ENCODE measurements at places on chromosomes 3 and 15. TPM values are rescaled to one million over a fixed set of nuclear protein-coding genes. Genes with fewer than 3 reads are reported as not detected.

- no peak for DNase-seq
Observed at GRCh38 chr3:129501630-129502029, 26.8 kb upstream of the RHO start.

DNA sequence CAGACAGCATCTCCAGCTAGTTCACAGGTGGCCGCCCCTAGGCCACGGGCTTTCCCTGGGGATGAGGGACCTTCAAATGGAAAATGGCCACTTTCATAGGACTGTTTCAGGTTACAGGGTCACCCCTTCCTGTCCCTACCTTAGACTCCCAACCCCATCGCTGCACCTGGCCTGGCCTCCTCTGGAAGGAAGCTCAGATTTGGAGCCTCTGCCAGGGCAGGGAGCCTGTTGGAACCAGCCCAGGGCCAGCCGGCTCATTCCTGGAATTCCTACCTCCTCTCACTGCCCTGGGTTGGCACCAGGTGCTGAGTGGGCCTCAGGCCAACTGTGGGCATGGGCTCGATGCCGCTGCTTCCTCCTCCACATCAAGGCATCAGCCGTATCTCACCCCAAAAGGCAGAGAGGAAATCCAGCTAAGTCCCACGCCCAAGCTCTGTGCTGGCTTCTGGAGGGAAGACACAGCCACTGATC, 42.2 kb downstream of the KLHL25 start:
- no peak for DNase-seq

DNA sequence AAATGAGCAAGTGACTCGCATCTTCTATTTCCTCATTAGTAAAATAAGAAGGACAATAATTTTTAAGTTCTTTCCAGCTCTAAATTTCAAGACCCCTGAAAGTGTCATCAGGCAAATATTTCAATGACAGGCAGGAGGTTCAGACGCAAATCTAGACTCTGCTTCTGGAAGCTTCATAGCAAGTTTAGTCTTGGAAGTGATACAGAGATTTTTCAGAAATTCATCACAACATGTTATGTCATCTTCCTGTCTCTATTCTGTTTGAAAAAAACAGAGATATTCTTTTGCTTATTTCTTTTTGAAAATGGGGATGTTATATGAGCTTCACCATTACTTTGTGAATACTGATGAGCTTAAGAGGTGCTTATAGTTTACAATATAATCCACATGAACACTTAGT, 74.0 kb downstream of the C3orf85 start:
- DNase-seq, result no peak

DNA sequence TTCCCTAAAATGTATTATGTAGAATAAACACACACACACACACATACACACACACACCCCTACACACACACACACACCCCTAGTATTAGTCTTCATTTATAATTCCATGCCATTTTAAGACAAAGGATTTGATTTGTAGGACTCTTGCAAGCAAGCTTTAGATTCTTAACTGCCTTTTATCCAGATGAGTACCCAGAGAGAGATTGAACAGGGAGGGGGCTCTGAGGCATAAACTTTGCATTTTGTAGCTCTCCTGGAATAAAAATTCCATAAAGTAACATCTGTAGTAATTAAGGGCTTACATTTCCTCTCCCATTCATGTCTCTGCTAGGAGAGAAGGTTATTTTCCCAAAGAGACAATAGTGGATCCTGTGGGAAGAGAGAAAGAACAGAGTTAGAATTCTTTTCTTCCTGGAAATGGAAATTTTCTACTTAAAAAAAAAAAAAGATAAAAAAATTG, 479.4 kb downstream of the RBMS3 start:
- no peak for DNase-seq

The ERC2 gene
- 0.24 TPM for total RNA-seq

Measured in RPMI7951 (cell line).